Bronchial epithelial cell (primary cell): ENCODE measurements at places on chromosomes 2 and 18.

DNA sequence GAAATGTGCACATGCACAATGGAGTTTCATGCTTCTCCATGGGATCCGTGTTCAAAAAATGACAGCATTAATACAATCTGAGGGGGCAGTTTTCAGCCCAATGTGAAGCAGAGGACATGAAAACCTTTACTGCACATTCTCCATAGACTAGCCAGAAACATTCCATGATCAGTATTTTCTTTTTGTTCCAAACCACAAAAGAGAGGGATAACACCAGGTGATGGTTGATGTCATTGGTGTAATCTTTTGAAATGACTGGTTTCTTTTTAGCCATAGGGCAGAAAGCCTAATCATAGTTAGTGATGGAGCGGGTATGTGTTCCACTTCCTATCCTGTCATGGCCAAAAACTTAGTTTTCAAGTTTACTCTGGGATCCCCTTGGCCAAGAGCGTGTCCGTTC is 1.8 kb upstream of the KYNU start:
- DNase-seq, result peak; percentile 84

- DNase-seq, result no peak
Measured at GRCh38 chr18:65737471-65737955, 13.3 kb upstream of the CDH7 start.

DNA sequence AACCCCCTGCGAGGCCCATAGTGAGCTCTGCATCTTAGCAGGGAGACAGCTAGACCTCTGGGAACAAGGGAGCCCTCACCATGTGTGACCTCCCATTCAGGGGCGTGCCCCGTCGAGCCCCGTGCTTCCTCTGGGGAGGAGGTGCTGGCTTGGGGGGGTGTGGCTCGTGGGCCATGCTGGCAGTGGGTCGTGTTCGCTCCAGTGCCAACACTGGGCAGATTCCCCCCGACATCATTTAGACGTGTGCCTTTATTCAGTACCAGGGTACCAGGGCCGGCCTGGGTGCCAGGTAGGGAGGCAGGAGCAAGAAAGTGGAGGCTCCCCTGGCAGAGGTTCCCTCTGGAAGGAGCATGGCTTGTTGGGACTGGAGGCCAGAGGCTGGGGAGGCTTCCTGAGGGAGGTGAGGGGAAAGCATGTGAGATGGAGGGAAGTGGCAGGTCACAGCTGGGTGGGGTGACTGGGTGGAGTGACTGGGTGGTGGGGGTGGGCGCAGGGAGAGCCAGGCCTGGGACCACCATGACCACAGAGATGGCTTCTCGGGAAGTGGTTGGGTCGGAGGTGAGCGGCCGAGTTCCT is 15.2 kb downstream of the GPC1 start:
- DNase-seq, result no peak

- no peak for DNase-seq
Measured at GRCh38 chr2:85585781-85586105, 1.5 kb downstream of the VAMP5 start.

DNA sequence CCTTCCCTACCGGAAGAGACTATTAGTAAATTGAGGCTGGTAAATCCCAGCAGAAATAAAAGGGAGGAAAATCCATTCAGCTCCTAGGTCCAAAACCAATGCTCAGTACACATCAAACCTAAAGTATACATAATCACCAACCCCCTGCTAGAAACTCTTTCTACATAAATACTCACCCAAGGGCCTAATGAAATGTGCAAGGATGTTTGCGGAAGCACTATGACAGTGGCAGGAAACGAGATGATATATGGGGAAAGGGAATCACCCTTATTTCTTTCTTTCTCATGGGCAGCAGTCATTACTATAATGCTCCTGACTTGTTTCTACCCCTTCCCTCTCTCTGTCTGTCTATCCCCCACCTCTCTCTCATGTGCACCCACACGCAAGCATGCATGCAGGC is 1.3 kb upstream of the SCTR start:
- DNase-seq, result no peak

GRCh38 chr18:58452454-58453166 is 176.3 kb downstream of the ALPK2 start:
- no peak for DNase-seq

DNA sequence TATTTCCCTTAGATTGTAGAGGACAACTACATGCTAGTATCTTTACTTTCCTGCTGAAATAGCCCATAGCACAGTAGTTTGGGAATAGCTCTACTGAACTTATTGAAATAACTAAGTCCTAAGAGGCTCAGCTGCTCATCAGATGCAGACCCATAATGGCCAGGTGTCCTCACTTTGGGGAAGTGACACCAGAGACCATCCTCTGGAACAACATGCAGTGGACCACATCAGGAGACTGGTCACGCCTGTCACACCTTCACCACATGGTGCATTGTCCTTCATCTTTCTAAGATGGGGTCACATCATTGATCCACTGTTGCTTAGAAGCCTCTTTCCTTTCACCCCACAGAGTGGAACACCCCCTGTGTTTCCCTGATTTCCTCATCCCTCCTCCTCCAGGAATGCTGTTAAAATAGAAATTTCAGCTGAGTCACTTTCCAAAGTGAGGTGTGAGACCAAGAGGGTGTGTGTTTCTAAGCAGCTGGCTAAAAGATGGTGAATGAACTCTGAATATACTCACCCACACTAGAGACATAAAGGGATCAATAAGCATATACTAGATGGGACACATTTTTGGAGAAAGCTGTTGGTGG is 215.2 kb upstream of the LRRTM1 start:
- DNase-seq, result no peak

GRCh38 chr2:218245214-218245613 is 15.6 kb upstream of the GPBAR1 start:
- DNase-seq, result no peak

- DNase-seq, result no peak
Measured at GRCh38 chr18:75529394-75529793, 101.9 kb upstream of the SMIM21 start.

DNA sequence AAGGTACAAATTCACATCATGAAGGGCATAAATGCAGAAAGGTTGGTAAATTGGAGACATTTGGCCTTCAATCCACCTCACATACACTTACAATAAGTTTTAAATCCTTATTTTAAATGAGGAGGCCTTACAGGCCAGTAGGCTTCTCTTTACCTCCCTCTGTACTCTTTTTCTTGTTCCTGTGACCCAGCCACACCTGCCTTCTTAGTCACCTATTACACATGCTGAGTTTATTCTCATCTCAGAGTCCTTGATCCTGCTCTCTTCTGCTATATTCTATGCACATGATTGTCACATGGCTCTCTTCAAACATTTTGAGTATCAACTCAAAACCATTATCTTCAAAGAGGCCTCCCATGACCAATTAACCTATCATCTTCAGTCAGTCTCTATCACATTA is 491.5 kb downstream of the SATB2 start:
- DNase-seq, result peak; percentile 10

- DNase-seq, result peak; percentile 49
Measured at GRCh38 chr2:179096090-179096489, 46.2 kb upstream of the CCDC141 start.

- peak; percentile 71 for DNase-seq
Measured at GRCh38 chr2:236507393-236508085, 62.1 kb upstream of the ACKR3 start.

GRCh38 chr18:76435316-76435989 is 59.6 kb downstream of the ZNF516 start:
- no peak for DNase-seq

DNA sequence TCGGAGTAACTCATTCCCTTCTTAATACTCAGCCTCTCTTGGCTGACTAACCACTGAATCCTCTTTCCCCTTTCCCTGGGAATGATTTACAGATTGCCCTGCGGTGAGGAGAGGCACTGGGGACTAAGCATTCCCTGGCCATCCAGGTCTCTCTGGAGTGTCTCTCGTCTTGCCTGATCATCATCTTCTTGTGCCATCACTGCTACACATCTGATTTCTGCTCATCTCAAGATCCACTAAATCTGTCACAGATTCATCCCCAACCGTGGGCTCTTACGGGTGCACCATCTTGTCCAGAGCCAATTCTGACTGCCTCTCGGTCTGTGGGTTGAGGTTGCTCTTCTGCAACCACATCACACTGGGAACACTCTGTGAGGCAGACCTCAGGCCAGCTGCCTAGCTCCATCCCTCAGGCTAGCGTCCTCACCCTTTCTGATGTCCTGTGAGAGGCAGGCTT is 12.0 kb downstream of the SFTPB start:
- DNase-seq, result no peak

DNA sequence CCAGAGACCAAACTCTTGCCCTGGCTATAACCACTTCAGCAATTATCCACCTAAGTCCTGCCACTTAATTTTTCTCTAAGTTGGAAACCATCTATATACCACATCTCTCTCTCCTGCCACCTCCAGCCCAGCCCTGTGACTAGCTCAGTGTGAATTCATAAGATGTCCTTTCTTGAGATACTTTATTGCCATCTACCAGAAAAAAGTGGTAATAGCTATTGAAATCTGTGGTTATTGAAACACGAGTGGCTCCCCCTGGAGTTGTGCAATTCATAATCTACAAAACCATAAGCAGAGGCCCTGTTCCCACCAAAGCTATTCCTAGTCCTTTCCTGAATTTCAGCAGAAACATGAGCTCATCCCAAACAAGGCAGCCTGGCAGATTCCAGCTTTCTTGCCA is 324.0 kb downstream of the TXNL1 start:
- DNase-seq, result no peak

GRCh38 chr2:72917138-72917876 is at the start of gene EMX1:
Gene EMX1, plus strand, starts transcription at chr2:72917519. Its CDS starts 334 bp downstream, at chr2:72917853.
- peak; percentile 45 for DNase-seq

- DNase-seq, result peak; percentile 29
Measured at GRCh38 chr18:29003194-29003593, 826.3 kb upstream of the CDH2 start.

GRCh38 chr2:152562198-152562884 is 154.9 kb downstream of the PRPF40A start:
- DNase-seq, result no peak

DNA sequence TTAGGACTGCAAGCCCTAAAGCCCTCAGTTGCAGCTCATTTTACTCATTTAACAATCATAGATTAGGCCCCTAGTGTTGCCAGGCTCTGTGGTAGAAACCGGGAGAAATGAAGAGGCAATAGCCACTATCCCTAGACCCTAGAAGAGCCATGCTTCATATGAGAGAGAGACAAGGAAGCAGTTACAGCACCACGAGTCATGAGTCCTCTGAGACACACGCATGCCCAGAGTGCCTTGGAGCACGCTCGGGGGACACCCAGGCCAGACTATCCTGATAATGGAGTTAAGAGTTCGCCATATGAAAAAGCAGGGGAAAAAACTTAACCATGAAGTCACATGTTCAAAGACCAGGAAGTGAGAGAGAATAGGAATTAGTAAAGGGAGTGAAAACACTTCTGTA is 321.5 kb upstream of the PKDCC start:
- DNase-seq, result no peak

- DNase-seq, result no peak
Measured at GRCh38 chr2:174722942-174723592, 41.2 kb downstream of the CHRNA1 start.

- no peak for DNase-seq
Measured at GRCh38 chr2:85711578-85712060, 17.5 kb downstream of the GNLY start.

DNA sequence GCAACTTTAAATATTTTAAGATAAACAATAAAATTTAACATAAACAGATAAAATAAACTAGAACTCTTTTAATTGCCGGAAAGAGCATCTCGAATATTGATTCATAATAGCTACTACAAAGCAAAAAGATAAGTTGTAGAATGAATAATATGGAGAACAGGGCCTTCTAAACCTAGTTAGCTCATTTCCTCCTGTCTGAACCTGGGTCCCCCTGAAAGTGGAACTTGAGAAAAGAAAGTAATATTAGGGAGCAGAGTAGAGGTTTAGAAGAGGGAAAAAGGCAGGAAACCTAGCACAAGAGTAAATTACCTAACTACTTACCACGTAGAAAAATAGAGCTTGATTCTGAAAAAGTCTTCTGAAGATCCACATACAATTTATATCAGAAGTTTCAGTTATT is 80.7 kb upstream of the NETO1 start:
- no peak for DNase-seq

- no peak for DNase-seq
Measured at GRCh38 chr2:217939629-217940245, 63.1 kb downstream of the TNS1 start.

DNA sequence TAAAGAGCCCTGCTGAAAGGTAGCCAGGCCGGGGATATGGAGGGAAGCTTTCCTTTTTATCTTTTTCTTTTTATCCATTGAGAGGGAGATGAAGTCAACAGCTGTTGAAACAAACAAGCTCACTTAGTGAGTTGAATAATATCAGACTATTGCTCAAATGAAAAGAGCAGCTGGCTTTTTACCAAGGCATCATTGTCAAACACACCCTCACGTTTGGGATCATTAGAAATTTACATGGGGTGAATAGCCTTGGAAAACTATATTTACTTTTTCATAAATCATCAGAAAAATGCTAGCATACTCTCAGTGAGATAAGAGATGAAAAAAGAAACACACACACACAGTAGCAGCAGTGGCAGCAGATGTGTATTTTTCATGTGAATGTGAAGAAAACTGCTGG is 71.5 kb upstream of the HNMT start:
- DNase-seq, result no peak

GRCh38 chr2:18527822-18528221 is 32.6 kb downstream of the RDH14 start:
- DNase-seq, result no peak

GRCh38 chr2:85213404-85213803 is 80.2 kb downstream of the TCF7L1 start:
- DNase-seq, result no peak

GRCh38 chr2:196464311-196464710 is 175.2 kb upstream of the CCDC150 start:
- peak; percentile 15 for DNase-seq

GRCh38 chr18:4547126-4547525 is 92.0 kb upstream of the DLGAP1 start:
- DNase-seq, result no peak

DNA sequence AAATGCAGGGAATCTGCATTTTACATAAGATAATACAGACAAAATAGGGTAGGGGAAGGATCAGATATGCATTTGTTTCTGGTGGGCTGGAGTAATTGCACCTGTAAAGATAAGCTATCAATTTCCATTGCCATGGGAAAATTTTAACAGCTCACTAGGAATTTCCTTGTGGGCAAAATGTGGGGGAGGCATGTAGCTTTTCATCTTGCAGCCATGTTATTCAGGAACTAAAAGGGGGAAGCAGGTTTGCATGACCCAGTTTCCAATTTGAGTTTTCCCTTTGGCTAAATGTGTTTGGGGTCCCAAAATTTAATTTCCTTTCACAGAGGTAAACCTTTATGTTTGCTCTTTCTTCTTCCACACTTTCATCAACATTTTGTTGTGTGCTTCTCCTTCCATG is 624.4 kb downstream of the NYAP2 start:
- DNase-seq, result no peak

DNA sequence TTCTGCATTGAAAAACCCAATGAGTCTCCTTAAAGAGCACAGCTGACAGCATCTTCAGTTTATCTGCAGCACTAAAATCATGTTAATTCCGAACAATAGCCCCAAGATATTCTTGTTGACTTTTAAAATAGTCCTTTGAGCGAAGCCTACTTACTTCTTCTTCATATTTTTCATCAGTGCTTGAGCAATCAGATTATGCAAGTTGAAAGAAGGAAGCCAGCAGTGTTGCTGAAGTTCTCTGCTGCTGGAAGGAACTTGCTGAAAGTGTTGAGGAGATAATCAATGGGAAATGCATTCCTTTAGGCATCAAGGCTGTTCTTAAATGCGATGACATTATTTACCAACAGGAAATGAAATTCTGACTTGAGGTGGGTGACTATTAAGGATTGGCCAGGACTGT is 105.9 kb upstream of the SNTG2 start:
- DNase-seq, result no peak

GRCh38 chr2:207072571-207072970 is 93.2 kb downstream of the KLF7 start:
- no peak for DNase-seq
